Left renal cortex interstitium (tissue), 4 donors: ENCODE measurements at places on chromosomes 12 and 14.

DNA sequence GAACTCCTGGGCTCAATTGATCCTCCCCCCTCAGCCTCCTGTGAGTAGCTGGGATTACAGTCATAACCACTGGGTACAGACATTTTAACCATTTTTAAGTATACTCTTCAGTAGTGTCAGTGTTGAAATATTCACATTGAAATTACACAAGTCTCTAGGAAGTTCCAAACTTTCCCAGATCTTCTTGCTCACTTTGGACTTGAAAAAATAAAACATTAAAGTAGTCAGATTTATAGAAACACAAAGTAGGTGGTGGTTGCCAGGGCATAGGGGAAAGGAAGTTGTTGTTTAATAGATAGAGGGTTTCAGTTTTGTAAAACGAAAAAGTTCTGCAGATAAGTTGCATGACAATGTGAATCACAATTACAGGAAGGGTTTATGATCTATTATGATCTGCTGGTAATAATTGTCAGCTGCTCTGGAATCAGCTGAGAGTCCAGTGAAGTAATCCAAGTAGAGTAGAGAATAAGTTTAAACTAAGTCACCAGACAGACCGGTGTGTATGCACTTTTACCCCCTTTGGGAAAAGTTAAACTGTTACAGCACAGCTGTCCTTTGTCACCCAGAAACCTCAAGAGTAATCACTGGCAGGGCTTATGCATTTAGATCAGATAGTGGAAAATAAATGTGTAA, 27.4 kb downstream of the PCNX1 start:
- DNase-seq, result no peak

- DNase-seq, result no peak
Measured at GRCh38 chr12:6688543-6688998, 604 bp downstream of the ZNF384 start.

GRCh38 chr14:33692762-33693161, 258.1 kb downstream of the EGLN3 start:
- DNase-seq, result no peak

GRCh38 chr12:42935756-42936155, 346.2 kb upstream of the PRICKLE1 start:
- no peak for DNase-seq

DNA sequence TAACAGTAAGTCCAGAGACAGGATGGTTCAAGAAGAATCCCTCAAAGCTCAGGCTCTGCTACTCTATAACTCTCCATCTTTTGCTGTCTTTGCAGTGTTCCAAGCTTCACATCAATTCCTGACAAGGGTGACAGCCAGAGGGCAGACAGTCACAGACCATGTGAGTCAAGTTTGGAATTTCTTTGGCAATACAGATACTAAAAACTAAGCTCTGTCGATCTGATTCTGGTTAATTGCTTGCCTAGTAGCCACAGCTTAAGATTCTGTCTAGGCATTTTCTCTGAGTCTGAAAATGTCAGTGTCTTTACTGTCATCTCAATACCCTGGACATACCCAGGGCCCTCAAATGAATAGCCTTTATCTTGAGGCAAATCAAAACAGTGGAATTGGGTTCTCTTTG, 153.7 kb downstream of the CEP128 start:
- no peak for DNase-seq

DNA sequence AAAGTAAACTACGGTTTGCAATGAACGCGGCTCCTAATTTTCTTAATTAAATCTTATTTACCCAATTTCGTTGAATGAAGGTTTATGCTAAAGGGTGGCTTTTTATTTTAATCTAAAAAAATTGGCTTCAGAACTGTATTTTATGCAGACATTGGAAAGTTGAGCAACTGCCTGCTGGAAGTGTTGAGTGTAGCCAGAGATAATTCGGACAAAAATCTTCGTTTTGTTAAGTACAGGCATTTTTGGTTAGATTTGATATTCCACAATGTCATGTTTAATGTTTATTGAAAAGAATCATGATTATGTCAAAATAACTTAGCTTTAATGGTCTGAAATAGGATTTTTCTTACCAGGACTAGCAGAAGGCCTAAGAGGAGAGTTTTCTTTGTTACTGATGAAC, 875 bp downstream of the IRAK3 start:
- DNase-seq, result no peak

DNA sequence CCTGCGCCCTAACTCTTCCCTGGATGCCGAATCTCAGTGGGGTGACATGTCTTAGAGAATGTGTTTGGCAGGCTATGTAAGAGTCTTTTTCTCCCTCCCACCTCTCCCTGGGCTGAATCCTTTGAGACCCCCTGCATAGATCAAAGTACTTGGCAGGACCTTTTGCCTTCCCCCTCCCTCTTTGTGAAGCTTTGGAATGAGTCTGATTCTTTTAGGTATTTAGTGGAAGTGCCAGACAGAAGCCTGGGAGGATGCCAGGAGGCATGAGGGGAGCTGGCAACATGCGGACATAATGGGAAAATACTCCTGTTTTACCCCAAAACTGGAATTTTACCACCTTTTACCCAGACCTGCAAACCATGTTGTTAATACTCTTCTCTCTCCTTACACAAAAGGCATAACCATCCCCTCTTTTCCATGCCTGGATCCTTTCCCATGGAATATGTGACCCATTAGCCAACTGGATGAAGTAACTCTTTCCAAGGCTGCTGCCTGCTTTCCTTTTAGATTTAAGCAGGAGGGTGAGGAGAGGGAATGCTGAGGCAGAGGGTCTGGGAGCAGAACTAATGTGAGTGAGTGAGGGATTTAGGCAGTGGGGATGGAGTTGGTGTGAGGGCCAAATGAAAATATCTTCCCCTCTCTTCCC, 41.7 kb downstream of the TTLL5 start:
- DNase-seq, result no peak

DNA sequence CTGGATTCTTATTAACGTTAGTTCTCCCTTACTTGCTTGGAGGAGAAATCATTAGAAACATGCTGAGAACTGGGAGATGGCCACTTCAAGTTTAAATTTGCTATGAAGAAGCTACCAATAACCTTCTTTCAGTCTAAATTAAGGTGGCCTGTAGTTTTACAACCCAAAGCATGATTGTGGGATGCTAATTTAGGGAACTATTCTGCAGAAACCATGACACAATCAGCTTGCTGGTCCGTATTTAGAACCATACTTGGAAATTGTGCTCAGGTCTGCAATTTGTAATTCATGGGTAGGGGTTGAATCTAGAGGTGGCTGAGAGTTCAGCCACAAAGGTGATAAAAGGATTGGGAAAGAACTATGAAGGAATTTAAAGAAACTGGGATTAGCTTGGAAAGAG, 405.7 kb downstream of the RAD51B start:
- no peak for DNase-seq

GRCh38 chr12:19518209-19518608, 78.9 kb downstream of the AEBP2 start:
- DNase-seq, result no peak

GRCh38 chr14:50383618-50384225, 13.0 kb downstream of the CDKL1 start:
- DNase-seq, result no peak

- no peak for DNase-seq
Measured at GRCh38 chr12:95836630-95837239, 22.0 kb upstream of the SNRPF start.

- DNase-seq, result no peak
Measured at GRCh38 chr12:230925-231671, 17.1 kb upstream of the SLC6A12 start.
